ENCODE measurements at places on chromosomes 16 and 17. TPM values are rescaled to one million over a fixed set of nuclear protein-coding genes. Genes with fewer than 3 reads are reported as not detected.

RAB11FIP4 gene
- total RNA-seq, result 18.7 TPM

CASKIN1 gene
- 3.4 TPM for total RNA-seq

SLC25A10 gene
- total RNA-seq, result 43.4 TPM

SRSF2 gene
- 549 TPM for total RNA-seq

GJC1 gene
- 6.9 TPM for total RNA-seq

CTRB1 gene
- total RNA-seq, result not detected

Measured in activated naive CD8-positive, alpha-beta T cell treated with anti-CD3 and anti-CD28 coated beads for 36 hours (primary cell).